Left renal pelvis (tissue), 4 donors: ENCODE measurements at places on chromosomes 3 and 15.

DNA sequence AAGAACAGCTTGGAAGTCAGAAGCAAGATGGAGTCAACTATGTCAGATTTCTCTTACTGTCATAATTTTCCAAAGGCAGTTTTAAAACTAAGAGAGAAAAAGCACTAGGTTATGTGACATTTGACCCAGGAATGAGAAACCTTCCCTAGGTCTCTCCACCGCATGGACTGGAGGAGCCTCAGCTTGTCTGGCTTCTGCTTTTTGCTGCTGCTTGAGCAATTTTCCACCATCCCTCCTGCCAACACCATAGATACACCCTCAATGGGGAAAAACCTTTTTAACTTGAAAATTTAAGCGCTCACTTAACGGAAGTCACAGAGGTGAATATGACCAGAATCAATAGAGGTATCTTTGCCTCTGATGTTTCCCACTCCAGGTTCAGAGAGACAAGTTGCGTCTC is 17.8 kb upstream of the IREB2 start:
- no peak for DNase-seq

- no peak for DNase-seq
Observed at GRCh38 chr3:42708611-42709151, 6.1 kb upstream of the HHATL start.

- DNase-seq: no peak
Observed at GRCh38 chr3:52480768-52481715, 14.1 kb upstream of the STAB1 start.

- DNase-seq: no peak
Observed at GRCh38 chr3:138477120-138477519, 42.7 kb downstream of the ESYT3 start.

DNA sequence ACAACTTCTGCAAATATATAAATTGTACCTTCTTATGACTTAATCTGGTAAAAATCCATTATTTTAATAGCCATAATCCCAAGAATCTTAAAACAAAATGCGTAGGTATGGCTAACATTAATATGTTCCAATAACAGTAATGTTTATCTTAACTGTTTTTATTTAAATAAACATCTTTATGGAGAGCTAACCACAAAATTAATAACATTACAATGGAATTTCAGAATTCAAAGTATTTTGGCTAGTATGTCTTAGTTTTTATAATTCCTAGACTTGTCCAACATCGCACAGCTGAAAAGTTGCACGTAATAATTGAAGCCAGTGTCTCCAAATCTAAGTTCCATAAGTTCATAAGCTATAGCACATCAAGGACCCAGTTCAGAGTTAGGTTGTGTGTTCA is 47.6 kb downstream of the ANKRD28 start:
- DNase-seq: no peak

- no peak for DNase-seq
Observed at GRCh38 chr3:37443363-37444035, 269.1 kb upstream of the LRRFIP2 start.
